ENCODE measurements at places on chromosomes 16 and 17.
A peak's percentile ranks its signal among the peaks of the same experiment; 100 is the strongest.

GRCh38 chr16:75218256-75219076 is at the start of gene CTRB1:
TSS of gene CTRB1 (plus strand) at chr16:75218988. CDS start at chr16:75219008, 20 bp downstream.
- no peak for DNase-seq

DNA sequence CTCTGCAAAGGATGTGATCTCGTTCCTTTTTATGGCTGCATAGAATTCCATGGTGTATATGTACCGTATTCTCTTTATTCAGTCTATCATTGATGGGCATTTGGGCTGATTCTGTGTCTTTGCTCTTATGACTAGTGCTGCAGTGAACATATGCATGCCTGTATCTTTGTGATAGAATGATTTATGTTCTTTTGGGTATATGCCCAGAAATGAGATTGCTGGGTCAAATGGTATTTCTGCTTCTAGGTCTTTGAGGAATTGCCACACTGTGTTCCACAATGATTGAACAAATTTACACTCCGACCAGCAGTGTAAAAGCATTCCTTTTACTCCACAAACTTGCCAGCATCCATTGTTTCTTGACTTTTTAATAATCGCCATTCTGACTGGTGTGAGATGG is 60.2 kb upstream of the ADORA2B start:
- DNase-seq = no peak

DNA sequence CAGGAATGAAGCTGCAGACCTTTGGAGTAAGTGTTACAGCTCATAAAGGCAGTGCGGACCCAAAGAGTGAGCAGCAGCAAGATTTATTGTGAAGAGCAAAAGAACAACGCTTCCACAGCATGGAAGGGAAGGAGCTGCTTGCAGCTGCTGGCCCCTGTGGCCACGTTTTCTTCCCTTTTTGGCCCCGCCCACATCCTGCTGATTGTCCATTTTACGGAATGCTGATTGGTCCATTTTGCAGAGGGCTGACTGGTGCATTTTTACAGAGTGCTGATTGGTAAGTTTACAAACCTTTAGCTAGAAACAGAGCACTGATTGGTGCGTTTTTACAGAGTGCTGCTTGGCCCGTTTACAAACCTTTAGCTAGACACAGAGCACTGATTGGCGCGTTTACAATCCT is 841.5 kb downstream of the CDH11 start:
- no peak for DNase-seq

GRCh38 chr16:17336530-17336900 is 134.2 kb downstream of the XYLT1 start:
- no peak for DNase-seq

GRCh38 chr17:38709864-38710603 is 5.0 kb downstream of the MLLT6 start:
- DNase-seq = no peak

- peak; percentile 80 for DNase-seq
Observed at GRCh38 chr16:22321340-22322001, 24.3 kb downstream of the POLR3E start.

GRCh38 chr16:46974352-46974751 is 878 bp upstream of the DNAJA2 start:
- peak; percentile 39 for DNase-seq

Measured in activated CD4-positive, alpha-beta memory T cell treated with anti-CD3 and anti-CD28 coated beads, Interleukin-2, amount 10 ng/mL, durations not matched to agents 7 days and 5 days (primary cell).